ENCODE measurements at places on chromosomes 5 and 9.

GRCh38 chr5:54063817-54064216 lies 246.6 kb downstream of the ARL15 start:
- no peak for DNase-seq

DNA sequence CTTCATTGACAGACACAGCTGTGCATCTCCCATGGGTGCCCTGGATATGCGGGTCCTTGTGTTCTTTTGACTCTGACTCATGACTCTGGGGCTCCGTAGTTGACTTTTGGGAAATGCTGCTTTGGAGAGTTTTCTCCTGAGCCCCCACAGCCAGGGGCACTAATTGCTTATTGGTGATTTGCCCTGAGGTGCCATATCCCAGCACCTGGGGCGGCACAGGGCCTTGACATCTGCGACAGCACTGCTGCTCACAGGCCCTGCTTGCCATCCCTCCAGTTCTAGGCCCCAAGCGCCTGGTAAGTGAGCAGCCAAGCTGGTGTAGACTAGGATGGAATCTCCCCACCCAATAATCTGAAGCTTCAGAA lies 75.1 kb downstream of the AMBP start:
- DNase-seq, result no peak

DNA sequence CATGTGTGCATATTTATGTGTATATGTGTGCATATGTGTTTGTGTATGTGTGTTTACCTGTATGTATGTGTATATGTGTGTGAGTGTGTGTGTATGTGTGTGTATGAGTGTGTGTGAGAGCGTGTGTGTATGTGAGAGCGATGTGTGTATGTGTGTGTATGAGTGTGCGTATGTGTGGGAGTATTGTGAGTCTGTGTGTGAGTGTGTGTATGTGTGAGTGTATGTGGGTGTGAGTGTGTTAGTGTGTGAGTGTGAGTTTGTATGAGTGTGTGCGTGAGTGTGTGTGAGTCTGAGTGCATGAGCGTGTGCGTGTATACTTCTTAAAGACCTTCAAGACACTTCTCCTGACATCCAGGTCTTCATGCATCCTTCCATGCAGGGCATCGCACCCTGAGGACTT lies 49.6 kb downstream of the CFAP77 start:
- DNase-seq, result no peak

DNA sequence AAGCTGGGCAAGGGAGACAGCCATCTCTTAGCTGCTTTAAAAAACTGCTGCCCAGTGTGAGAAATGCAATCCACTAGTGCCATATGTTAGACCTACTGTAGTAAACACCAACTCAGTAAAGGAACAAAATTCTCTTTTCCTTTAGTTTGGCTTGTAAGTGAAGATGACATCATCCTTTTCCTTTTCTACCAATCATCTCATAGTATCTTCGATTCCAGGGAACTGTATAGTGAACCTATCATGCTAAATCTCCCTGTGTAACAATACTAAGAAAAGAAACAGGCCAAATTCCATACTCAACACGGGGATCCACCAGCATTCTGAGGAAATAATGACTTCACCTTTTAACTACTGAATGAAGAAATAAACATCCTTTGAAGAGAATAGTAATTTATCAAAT lies 100.1 kb downstream of the RAPGEF6 start:
- no peak for DNase-seq

DNA sequence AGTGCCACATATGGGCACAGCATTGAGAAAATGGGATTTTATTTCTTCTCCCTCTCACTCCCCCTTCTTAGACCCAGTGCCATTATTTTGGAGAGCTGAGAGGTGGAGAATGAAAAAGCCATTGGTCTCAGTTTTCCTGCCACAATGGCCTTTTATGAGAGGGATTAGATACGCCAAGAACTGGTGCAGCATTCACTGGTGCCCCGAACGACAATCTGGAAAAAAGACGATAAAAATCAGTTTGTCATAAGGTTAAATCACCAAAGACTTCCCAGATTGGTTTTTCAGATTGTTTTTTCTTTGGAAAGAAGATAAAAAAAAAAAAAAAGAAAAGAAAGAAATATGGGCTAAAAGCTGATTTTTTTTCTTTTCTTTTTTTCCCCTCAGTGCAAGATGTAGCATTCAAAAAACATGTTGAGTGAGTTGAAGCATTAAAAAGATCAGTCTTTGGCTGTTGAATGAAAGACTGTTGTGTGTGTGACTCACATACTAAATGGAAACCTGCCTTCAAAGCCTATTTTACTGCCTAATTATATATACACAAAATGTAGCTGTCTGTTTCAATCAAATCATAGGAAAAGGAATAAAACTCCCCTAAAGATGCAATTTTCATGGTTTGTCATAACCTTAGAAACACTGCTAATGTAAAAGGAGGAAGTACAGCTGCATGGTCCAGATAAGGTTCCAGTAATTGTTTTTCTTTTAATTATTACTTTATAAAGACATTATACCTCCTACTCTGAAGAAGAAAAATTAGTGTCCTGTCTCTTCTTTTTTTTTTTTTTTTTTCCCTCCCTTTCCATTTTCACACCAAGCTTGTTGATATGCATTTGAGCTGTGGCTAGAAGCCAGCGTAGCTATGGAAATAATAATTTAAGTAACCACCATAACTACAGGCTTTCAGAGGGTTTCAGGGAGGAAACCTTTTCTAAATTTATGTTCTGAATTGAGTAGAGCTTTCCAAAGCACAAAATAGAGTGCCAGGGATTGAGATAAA lies 27.2 kb upstream of the ZNF608 start:
- no peak for DNase-seq

GRCh38 chr5:5288201-5288600 lies 134.3 kb upstream of the ICE1 start:
- DNase-seq, result no peak

GRCh38 chr5:130978475-130978874 lies 186.6 kb downstream of the HINT1 start:
- DNase-seq, result no peak

DNA sequence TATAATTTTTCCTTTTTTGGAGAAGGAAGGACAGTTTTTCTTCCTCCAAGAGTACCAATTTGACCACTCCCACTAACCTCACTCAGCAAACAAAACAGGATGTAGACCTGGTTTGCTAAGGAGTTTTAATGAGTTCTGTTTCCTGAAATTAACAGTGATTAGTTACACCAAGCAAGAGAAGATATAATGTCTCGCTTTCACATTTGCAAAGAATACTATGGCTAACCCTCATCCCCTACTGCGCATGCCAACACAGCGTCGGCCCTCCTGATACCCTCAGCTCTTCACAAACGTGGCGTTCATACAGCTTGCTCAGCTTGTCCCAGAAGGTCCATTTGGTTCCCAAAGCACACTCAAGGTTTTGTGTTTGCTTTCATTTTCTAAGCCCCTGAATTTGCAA lies 41.9 kb upstream of the IPPK start:
- DNase-seq, result no peak

- DNase-seq, result no peak
Observed at GRCh38 chr9:109914280-109915027, 134.5 kb downstream of the PALM2AKAP2 start.

DNA sequence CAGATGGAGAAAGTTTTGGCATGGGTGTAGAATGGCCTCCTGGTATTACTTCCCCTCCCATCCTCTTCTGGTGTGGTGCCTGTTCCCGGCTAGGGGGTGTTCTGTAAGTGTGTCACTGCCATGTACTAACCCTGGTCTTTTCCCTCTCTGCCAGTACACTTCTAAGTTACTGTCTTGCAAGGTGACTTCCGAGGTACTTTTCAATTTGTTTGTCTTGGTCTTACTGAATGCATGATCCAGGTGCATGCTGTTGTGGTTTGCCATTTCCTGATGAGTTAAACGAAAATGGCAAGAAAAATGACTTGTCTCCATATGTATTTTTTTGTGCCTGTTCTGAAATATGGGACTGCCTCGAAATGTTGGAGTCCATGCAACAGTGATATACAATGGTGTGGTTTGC lies 46.0 kb downstream of the C9orf152 start:
- no peak for DNase-seq

DNA sequence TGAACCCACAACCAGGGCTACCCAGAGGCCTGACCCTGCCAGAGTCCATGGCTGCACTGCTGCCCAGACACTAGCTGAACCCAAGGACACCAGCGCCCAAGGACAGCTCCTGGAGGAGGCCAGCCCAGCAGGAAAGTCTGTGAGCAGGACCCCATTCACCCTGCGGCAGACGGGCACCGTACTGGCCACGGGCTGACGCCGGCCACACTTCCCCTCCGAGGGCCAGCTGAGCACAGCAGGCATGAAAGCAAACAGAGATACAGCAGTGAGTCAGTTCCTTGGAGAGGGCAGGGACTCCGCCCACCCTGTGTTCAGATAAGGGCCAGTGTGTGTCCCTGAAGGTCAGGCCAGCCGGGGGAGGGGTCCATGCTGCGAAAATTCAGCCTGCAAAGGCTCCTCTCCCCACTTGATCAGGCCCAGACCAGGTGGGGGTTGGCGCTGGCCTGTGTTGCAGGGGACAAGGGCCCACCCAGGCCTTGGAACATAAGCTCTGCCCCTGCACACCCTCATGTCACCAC lies 3.2 kb downstream of the RNF208 start:
- no peak for DNase-seq

DNA sequence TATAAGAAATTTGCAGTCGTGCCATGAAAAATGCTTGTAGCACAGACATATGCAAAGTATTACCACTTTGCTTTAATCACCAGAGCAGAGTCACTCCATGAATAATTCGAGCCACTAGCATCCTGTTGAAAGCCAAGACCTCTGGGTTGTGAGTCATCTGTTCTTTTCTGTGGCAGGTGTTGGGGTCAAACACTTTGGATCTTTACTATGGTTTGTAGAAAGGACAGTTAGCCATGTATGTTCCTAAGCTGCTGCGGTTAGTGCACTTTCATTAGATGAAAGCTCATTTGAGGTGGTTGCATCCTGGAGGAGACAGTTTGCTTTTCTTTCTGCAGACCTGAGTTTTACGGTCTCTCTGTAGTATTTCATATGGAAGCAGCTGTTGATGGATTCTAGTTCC lies 223.7 kb downstream of the DMRT2 start:
- DNase-seq, result no peak

- no peak for DNase-seq
Observed at GRCh38 chr5:56638061-56638621, 177.2 kb upstream of the MAP3K1 start.

- no peak for DNase-seq
Observed at GRCh38 chr5:151298063-151298855, 5.3 kb downstream of the SLC36A3 start.

DNA sequence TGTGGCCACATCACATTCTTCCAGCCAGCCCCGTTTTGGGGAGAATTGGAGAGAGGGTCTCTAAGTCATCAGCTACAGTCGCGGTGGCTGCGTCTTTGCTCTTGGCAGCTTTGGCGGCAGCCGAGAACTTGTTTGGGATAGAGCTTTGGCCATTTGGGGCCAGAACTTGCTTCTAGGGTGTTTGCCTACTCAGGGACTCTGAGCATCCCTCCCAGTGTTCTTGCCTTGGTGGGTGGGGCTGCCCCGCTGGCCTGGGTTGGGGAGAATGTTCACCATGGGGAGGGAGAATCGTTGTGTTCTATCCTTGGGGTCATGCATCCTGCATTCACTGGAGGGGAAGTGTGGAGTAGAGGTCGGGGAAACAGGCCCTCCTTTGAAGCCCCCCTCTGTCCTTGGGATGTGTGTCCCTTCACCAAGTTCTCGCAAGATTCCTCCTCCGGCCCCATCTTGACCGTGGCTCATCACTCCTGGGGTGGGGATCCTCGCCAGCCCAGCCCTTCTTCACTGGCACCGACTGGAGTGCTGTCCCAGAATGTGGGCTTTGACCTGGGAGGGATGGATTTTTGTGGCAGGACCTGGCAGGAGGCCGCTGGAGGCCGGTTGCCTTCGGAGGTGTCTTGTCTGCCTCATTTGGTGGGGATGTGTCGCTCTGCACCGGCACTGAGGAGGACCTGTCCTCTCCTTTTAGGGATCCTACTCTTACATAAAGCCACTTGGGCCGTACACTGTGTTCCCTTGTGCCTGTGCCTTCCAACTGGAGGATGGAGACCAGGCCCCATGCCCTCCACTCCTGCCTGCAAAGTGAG lies 3.5 kb downstream of the PHF2 start:
- DNase-seq, result no peak

DNA sequence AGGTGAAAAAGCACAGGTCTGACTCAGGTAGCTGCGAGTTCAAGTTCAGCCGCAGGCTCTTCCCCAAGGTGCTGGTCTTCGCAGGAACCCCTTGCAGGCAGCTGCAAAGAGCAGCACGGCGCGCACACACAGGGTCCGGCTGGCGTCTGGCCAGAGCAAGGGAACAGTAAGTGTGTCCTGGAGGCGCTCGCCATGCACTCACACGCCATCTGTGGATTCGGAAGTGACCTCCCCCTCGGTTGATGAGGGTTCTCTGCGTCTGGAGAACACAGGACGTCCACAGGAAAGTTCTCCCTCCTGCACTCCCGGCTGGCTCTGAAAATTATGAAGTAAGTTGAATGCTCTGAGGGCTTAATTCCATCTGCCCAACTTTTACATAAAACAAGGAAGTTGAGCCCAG lies 14.0 kb upstream of the EGFL7 start:
- DNase-seq, result no peak

- DNase-seq, result no peak
Observed at GRCh38 chr5:76820526-76820890, 1.7 kb downstream of the F2RL1 start.

DNA sequence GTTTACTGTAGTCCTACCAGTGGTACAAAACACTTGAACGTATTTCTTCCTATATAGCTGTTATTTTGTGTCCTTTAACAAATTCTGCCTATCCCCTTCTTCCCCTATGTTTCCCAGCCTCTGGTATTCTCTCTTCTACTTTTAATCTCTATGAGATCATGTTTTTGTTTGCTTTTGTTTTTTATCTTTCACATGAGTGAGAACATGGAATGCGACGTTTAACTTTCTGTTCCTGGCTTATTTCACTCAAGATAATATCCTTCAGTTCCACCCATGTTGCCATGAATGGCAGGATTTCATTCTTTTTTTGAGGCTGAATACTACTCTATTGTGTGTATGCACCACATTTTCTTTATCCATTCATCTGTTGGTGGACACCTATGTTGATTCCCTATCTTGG lies 634.4 kb upstream of the WWC1 start:
- DNase-seq, result no peak

All from activated CD8-positive, alpha-beta memory T cell treated with anti-CD3 and anti-CD28 coated beads for 1 hour (primary cell).